ENCODE measurements at places on chromosomes 7 and 10.

GRCh38 chr10:11272915-11273389 is 255.3 kb downstream of the CELF2 start:
- DNase-seq, result no peak

DNA sequence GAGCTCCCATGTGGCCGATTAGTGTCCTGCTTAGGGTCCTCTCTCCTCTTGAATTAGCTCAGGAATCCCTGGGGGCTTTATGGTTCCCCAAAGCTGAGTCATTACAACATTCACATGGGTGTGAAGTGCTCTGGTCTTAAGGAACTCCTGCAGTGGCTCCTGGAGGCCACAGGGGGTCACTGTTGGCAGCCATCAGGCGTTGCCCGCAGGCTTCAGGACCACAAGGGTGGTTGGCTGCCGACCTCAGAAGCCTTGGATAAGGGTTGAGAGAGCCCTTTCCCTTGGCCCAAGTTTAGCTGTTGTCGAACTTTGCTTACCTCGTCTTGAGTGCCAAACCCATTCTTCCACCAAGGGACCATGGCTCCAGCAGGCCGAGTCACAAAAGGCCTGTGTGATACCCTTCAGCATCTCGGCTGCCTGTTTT is 61.7 kb downstream of the SH2D4B start:
- DNase-seq, result peak; percentile 77

GRCh38 chr7:124698964-124699363 is 66.6 kb downstream of the GPR37 start:
- no peak for DNase-seq

DNA sequence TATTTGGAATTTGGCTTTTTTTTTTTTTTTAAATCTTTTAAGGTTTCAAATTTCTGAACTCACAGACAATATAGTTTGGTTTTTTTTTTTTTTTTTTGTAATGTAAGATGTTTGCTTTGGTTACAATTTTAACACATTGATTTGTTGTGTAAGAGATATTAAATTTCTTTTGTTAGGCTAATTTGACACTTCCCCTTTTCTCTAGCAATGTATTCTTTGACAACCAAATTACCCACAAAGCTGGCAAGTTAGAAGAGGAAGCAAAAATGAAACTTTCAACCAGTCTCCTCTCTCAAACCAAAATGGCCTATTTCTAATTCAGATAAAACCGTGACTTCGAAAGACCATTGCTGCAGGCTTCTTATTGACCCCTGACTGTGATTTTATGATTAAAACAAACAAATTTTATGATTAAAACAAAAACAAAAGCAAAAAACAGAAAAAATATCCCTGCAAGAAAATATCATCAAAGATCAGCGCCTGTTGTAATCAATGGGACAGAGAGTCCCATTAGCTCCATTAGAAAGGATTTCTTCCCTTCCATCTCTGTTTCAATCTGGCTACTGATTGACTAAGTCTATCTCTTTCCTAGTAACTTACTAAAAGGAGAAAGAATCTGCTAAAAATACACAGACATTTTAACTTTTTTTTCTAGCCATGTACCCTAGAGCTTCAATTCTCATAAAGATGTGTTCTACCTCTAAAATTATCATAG is 489.2 kb downstream of the MDFIC start:
- DNase-seq, result no peak

GRCh38 chr10:124657806-124658205 is 86.4 kb downstream of the FAM53B start:
- no peak for DNase-seq

Data from D341Med (cell line).